Suprapubic skin (tissue), 4 donors: ENCODE measurements at places on chromosomes 4 and X.

- H3K4me1 ChIP-seq: no peaks in the 10 kb centered on the region
- no peak overlapping the region for H3K4me3 ChIP-seq
- no peak overlapping the region for H3K27ac ChIP-seq
- H3K36me3 ChIP-seq: no peaks in the 10 kb centered on the region
- no peak for DNase-seq
Measured at GRCh38 chr4:53780736-53781400, 189.6 kb upstream of the LNX1 start.

GRCh38 chr4:112865443-112865842 lies 184.0 kb upstream of the ANK2 start:
- DNase-seq: no peak
- no peaks in the 10 kb centered on the region for H3K36me3 ChIP-seq
- H3K4me1 ChIP-seq: no peaks in the 10 kb centered on the region
- H3K27ac ChIP-seq: no peak overlapping the region

DNA sequence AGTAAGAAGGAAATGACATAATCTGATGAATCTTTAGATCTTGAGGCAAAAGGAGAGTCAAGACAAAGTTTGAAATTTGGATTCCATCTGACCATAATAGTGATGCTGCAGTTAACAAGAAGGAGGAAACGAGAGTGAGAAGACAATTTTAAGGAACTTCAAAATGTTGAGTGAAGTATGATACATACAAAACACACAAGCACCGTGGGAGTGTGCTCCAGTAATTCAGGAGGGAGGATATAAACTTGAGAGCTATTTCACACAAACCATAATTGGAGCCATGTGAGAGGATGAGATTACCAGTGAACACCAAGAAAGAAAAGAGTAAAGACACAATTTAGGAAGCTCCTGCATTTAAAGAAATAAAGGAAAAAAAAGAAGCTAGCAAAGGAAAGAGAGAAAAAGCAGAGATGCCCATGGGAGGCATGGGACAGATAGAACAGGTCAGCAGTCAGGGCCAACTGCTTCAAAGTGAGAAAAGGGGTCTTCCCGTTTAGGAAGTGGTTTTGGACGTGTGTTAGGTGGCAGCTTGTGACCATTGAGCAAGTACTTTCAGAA lies 150.7 kb upstream of the SLC7A11 start:
- H3K36me3 ChIP-seq: no peaks in the 10 kb centered on the region
- H3K27me3 ChIP-seq: no peaks in the 10 kb centered on the region
- no peak overlapping the region for H3K27ac ChIP-seq

DNA sequence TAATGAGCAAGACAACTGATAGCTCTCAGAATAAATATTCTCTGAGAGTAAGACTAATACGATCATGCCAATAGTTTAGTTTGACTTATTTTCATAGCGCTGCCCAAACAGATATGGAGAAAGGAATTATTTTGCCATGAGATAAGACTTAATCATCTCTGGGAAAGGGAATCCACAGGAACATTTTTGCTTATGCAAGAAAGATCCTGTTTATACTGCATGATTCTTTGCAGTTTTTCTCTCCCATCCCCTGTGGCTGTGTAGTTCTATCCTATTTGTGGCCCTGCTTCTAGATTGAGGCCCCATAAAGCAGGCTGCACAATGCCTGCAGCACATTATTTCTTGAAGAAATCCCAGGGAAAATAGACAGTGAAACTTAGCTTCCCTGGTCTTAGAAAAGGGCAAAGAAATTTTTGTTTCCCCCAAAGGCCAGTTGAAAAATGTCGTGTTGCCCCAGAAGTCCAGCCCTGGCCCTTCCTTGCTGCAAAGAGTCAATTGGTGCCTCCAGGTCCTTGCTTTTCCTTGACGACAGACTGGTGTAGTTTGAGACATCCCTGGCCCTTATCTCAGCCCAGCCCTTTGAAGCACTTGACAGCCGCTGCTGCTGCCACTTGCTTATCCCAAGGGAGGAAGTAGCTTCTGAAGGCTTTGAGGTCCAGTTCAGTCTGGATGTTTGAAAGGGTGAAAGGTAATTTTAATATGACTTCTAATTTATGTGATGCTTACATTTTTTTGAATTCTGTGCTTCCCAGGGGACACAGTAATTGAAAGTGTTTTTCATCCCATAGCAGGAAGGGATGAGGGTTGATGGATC lies 45.0 kb upstream of the SH3RF1 start:
- H3K4me1 ChIP-seq: peaks cover 14% of the 10 kb centered on the region
- no peak overlapping the region for H3K27ac ChIP-seq
- no peaks in the 10 kb centered on the region for H3K27me3 ChIP-seq

GRCh38 chrX:38887222-38887621 lies 86.0 kb downstream of the MID1IP1 start:
- H3K27ac ChIP-seq: no peak overlapping the region
- no peaks in the 10 kb centered on the region for H3K36me3 ChIP-seq
- DNase-seq: no peak
- H3K4me1 ChIP-seq: no peaks in the 10 kb centered on the region

DNA sequence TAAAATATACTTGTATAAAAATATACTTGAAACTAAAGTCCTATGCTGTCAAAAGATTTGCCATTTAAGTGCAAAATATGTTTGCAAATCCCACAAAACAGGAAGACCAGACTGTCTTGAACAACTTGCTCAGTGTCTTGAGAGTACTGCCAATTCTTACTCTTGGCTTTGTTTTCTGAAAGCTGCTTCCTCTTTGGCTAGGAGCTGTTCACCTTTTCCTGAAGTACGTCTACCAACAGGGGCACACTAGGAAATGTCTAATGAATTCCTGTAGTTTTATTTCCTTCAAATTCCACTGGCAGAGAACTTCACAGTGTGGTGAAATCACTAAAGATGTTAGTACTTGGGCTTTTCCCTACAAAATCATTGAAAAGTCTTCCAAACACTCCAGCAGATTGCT lies 46.4 kb upstream of the ABCG2 start:
- no peak overlapping the region for H3K4me3 ChIP-seq
- H3K4me1 ChIP-seq: peaks cover 10% of the 10 kb centered on the region
- H3K36me3 ChIP-seq: no peaks in the 10 kb centered on the region
- DNase-seq: no peak
- no peak overlapping the region for H3K27ac ChIP-seq
- H3K27me3 ChIP-seq: no peaks in the 10 kb centered on the region

DNA sequence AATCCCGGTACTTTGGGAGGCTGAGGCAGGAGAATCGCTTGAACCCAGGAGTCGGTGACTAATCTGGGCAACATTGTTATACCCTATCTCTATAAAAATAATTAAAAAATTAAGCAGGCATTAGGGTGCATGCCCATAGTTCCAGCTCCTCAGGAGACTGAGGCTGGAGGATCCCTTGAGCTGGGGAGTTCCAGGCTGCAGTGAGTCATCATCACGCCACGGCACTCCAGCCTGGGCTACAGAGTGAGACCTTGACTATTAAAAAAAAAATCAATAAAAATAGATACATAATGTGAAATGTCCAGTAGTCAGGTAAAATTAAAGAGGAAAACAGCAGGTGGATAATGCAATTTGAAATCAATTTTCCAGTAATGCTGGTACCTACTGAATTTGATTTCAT lies 14.6 kb downstream of the ADGRL3 start:
- no peak for DNase-seq
- no peaks in the 10 kb centered on the region for H3K4me1 ChIP-seq
- H3K27me3 ChIP-seq: no peaks in the 10 kb centered on the region
- no peak overlapping the region for H3K27ac ChIP-seq

- no peak overlapping the region for H3K4me3 ChIP-seq
- DNase-seq: no peak
- H3K27ac ChIP-seq: no peak overlapping the region
- peaks cover 13% of the 10 kb centered on the region for H3K36me3 ChIP-seq
- peaks cover 6% of the 10 kb centered on the region for H3K4me1 ChIP-seq
Measured at GRCh38 chrX:16828124-16828908, 41.8 kb downstream of the RBBP7 start.

GRCh38 chr4:184395971-184396391 lies 78.4 kb downstream of the IRF2 start:
- no peak for DNase-seq
- no peak overlapping the region for H3K4me3 ChIP-seq
- no peaks in the 10 kb centered on the region for H3K27me3 ChIP-seq
- peaks cover 67% of the 10 kb centered on the region for H3K36me3 ChIP-seq

DNA sequence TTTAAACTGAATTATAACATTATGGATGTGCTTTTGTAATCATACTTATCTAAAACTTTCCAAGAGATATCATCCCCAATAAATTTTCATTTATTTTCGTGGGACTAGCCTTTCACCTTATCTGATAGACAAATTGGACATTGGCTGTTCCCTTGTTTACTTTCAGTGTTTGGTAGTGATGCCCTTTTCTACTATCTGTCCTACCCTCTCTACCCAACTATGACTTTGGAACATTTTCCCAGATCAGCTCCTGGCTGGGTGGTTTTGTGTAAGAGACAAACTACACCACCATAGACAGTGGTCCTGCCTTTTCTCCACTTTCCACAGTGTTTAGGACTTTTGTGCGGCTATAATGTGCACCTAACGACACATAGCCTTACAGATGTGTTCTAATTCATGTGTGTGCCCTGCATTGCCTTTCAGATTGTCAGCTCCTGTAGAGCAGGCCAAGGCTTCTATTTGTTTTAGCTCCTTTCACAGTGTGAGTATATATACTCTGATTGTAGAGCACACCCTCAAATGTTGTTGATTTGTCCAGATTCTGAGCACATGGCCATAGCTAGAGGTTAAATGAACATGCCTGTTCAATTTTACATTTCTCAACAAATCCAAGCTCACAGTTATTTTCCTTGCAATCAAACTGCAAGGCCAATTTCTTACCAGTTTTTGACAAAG lies 63.0 kb upstream of the TRPC5OS start:
- no peaks in the 10 kb centered on the region for H3K36me3 ChIP-seq
- no peak for DNase-seq
- no peak overlapping the region for H3K4me3 ChIP-seq
- no peaks in the 10 kb centered on the region for H3K27me3 ChIP-seq

GRCh38 chr4:176270669-176271068 lies 1.6 kb upstream of the ASB5 start:
- H3K27me3 ChIP-seq: no peaks in the 10 kb centered on the region
- no peak overlapping the region for H3K27ac ChIP-seq
- no peaks in the 10 kb centered on the region for H3K36me3 ChIP-seq
- H3K4me3 ChIP-seq: no peak overlapping the region
- DNase-seq: no peak

- no peak overlapping the region for H3K27ac ChIP-seq
- no peak overlapping the region for H3K4me3 ChIP-seq
- H3K36me3 ChIP-seq: no peaks in the 10 kb centered on the region
- peaks cover 2% of the 10 kb centered on the region for H3K4me1 ChIP-seq
- no peak for DNase-seq
Measured at GRCh38 chr4:123750044-123750443, 353.4 kb downstream of the SPRY1 start.

GRCh38 chr4:6267573-6267972 lies 2.1 kb upstream of the WFS1 start:
- no peaks in the 10 kb centered on the region for H3K36me3 ChIP-seq
- H3K4me3 ChIP-seq: no peak overlapping the region
- H3K27ac ChIP-seq: no peak overlapping the region
- H3K27me3 ChIP-seq: no peaks in the 10 kb centered on the region
- H3K4me1 ChIP-seq: peaks cover 34% of the 10 kb centered on the region
- DNase-seq: no peak

DNA sequence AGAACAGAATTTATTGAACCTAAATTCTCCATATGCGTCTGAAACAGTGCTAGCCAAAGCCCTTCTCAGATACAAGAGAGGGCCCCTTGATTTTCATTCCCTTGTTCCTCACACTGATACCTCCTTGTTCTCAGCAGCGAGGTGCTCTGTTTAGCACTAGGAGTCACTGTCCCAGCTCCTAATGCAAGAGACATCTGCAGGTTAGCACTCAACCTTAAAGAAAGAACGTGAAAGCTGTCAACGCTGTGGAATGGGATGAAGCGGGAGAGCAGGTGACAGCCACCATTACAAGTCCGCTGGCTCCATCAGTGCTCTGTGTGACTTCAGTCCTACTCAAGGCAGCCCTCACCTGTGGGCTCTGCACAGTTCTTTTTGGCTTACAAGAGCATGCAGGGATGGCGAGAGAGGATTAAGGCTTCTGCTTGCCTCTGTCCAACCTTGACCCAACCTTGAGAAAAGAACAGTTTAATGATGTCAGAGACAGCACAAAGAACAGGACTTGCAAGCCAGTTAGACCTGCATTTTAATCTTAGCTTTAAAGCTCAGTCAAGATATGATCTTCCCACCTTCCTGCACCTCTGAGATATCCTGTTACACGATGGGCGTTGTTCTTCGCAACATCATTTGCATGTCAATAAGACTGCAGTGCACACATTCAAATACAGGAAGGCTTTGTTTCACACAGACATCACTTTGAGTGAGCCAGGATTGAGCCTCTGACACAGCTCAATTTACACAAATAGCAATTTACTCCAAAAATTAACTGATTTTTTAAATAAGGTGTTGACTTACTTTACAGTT lies 95.1 kb downstream of the ARSF start:
- no peak overlapping the region for H3K4me3 ChIP-seq
- no peaks in the 10 kb centered on the region for H3K4me1 ChIP-seq
- no peaks in the 10 kb centered on the region for H3K36me3 ChIP-seq
- no peak overlapping the region for H3K27ac ChIP-seq
- H3K27me3 ChIP-seq: no peaks in the 10 kb centered on the region

DNA sequence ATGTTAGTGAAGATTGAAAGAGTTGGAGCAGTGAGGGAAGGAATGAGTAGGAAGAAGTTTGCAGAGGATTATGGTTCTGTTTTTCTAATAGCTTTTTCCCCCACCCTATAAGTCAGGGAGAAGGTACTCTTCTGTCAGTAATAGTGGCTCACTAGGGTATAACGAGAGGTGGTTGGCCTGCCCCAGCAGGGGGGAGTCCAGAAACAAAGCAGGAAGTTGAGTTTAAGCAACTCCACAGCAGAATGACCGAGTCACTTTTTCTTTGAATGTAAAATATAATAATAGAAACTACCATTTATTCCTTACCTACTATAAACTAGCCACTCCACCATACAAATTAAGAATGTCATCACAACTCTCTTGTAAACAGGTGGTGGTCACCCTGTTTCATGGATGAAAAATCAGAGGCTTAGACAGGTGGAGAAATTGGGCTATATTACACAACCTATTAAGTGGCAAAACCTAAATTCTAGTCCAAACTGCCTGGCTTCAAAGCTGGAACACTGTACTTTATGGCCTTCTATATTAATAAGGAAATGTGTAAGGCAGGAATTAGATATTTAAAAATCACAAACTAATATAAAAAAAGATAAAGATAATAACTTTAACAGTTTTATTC lies 21.9 kb downstream of the AP1AR start:
- no peaks in the 10 kb centered on the region for H3K27me3 ChIP-seq
- H3K36me3 ChIP-seq: peaks cover 6% of the 10 kb centered on the region
- no peak overlapping the region for H3K27ac ChIP-seq
- no peak for DNase-seq

DNA sequence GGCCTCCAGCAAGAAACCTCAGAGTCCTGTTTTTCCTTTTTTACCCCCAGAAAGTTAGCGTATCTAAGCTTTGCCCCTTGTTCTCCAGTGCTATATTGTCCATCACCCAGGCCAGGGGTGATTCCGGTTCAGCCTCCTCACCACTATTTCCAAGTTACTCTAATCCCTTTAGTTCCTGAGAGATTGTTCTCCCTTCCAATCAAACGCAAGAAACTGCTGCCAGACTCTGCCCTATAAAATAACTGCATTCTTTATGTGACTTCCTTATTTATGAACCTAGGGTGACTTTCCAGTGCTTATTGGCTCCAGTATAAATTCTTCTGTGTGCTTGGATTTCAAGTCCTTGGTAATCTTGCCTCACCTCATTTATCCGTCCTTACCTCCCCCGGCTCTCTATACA lies 65.7 kb downstream of the CLCN5 start:
- DNase-seq: no peak
- H3K4me1 ChIP-seq: no peaks in the 10 kb centered on the region
- no peak overlapping the region for H3K27ac ChIP-seq
- no peak overlapping the region for H3K4me3 ChIP-seq
